Transverse colon (tissue), 4 donors: ENCODE measurements at places on chromosomes 5 and 9.

GRCh38 chr9:104073770-104074133 is 20.4 kb upstream of the SMC2 start:
- DNase-seq, result no peak

DNA sequence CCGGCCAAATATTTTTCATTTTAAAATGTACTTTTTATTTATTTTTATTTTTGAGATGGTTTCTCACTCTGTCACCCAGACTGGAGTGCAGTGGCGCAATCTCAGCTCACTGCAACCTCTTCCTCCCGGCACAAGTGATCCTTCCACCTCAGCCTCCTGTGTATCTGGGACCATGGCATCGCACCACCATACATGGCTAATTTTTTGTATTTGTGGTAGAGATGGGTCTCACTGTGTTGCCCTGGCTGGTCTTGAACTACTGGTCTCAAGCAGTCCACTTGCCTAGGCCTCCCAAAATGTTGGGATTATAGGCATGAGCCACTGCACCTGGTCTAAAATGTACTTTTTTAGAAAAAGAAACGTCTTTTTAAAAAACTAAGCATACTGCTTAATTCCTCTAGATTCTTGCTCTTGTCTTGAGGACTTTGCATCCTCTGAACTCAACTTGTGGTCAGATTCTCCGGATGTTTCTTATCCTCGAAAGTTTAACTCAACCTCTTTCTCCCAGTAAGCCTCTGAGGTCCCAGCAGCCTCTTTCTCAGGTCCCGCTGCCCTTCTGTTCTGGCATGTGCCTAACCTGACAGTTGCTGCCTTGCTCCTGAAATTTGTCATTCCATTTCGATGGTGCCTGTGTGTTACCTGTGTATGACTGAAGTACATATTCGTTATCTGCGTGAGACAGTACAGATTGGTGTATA is 63.0 kb downstream of the TRIO start:
- no peak for DNase-seq

- no peak for DNase-seq
Measured at GRCh38 chr5:56178823-56179222, 54.3 kb downstream of the ANKRD55 start.

DNA sequence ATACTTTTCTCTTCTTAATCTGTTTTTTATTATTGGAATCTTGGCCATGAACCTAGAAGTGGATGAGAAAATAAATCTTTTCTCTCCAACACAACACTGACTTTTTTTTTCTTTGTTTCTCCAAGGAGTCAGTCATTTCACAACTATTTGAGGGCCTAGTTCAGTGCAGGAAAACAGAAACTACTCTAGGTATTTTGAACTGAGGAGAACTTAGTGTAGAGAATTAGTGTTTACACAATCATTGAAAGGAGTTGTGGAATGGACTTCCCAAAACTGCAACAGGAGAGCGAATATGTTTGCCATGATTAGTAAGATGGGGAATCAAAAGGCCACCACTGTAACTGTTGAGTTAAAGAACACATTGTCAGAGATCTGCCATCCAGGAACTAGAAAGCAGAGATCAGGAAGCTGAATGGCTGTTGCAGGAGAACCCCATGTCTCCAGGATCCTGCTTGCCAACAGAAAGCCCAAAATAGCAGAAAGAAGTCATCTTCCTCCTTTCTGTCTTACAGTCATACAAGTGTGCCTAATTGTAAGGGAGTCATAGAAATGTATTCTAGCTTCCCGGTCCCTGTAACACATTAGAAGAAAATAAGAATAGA is 20.3 kb upstream of the PCDH1 start:
- no peak for DNase-seq

- DNase-seq, result no peak
Measured at GRCh38 chr5:28415791-28416443, 1377.5 kb upstream of the CDH9 start.

- DNase-seq, result no peak
Measured at GRCh38 chr5:15489571-15490235, 10.3 kb upstream of the FBXL7 start.

- DNase-seq, result no peak
Measured at GRCh38 chr5:122162100-122162638, 32.8 kb downstream of the ZNF474 start.
